ENCODE measurements at places on chromosomes 13 and 19.
A peak's percentile ranks its signal among the peaks of the same experiment; 100 is the strongest.

- DNase-seq, result peak; percentile 68
These were observed 81.5 kb downstream of the RYR1 start for GRCh38 chr19:38514812-38515633.

- no peak for DNase-seq
These were observed 95.7 kb downstream of the STK24 start for GRCh38 chr13:98480915-98481877.

DNA sequence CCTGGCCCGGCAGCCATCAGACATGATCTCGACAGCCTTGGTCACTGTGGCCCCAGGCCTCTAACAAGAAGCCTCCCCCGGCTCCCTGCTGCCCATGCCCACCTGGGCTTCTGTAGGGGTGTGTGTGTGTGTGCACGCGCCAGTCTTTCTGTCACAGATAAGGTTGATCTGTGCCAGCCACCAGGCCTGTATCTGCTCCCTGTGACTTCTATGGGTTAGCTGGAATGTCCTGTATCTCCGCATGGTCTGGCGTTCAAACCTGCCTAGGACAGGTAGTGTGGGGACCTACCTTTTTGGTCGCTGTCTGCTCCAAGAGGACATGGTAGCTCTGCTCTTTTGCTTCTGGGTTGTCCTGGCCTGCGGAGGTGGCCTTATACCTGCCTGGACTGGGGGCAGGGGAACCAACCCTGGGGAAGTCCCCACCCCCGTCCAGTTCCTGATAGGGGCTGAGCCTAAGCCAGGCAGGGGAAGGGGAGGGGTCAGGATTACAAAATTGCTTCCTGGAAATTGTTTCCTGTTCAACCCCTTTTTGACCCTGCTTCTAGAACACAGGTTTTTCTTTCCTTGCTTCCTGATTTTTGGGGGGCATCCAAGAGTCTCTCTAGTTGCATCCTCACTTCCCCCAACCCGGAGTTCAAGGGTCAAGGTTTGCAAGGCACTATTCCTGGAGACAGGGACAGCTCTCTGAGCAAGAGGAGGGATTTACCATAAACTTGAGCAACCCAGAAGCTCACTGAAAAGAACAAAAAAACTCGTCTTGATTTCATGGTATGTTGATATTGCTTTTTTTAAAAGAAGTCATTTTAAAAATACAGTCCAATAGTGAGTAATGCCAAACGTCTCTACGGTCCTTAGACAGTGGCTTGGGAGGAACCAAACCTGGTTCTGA lies at the start of gene LRG1:
Gene LRG1, minus strand, starts transcription at position 344 of the 889 bp plus-strand sequence. Its CDS starts 23 bp downstream, at position 321.
- no peak for DNase-seq

DNA sequence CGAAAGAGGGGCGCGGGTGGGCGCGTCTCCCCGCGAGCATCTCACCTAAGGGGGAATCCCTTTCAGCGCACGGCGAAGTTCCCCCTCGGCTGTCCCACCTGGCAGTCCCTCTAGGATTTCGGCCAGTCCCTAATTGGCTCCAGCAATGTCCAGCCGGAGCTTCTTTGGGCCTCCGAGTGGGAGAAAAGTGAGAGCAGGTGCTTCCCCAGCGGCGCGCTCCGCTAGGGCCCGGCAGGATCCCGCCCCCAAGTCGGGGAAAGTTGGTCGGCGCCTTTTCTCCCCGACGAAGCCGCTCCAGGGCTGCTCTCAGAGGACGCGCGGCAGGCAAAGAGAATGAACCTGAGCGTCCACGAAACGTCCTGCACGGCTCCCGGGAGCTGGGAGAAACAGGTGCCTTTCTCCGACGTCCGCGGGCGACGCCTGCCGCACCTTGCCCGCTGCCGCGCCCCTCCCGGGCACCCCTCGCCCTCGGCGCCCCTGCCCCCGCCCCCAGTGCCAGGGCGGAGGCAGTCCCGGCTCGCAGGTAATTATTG lies 366 bp upstream of the KL start:
- DNase-seq, result no peak
